Progenitor cell of endocrine pancreas (in vitro differentiated cells): ENCODE measurements at places on chromosomes 6 and 20.

DNA sequence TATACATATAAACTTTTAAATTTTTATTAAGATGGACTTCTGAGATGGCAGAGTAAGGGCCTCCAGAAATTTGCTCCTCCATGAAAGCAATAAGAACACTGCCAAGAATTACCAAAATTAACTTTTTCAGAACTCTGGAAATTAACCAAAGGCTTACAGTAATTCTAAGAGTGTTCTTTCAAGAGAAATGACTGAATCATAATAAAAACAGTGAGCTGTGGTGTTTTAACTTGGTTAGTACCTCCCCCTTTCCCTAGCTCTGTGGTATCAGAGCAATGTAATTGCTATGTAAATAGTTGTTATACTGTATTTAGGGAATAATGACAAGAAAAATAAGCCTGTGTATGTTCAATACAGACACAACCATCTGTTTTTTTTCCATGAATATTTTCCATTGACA, 19.0 kb downstream of the HECA start:
- no peak for DNase-seq

GRCh38 chr20:62734881-62735280, 26.2 kb downstream of the NTSR1 start:
- no peak for DNase-seq

GRCh38 chr20:59954718-59955117, 3.5 kb upstream of the CDH26 start:
- DNase-seq, result no peak

- DNase-seq, result no peak
Measured at GRCh38 chr6:138944412-138944811, 43.6 kb downstream of the REPS1 start.

- no peak for DNase-seq
Measured at GRCh38 chr20:62139636-62140035, 3.6 kb downstream of the PSMA7 start.

GRCh38 chr20:17771206-17772004, 71.6 kb downstream of the BANF2 start:
- DNase-seq, result no peak

GRCh38 chr6:151630991-151631655, 137.3 kb downstream of the CCDC170 start:
- no peak for DNase-seq

DNA sequence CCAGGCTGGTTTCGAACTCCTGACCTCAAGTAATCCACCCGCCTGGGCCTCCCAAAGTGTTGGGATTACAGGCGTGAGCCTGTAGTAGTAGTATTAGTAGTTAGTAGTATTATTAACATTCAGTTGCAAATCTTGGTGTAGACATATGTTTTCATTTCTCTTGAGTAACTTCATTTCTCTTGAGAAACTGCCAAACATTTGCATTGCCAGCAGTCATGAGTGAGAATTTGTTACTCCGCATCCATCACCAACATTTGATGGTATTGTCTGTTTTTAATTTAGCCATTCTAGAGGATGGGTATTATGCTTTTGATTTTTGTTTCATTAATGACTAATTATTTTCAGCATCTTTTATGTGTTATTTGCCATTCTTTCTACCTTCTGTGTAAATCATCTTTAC, 1.5 kb upstream of the ERVFRD-1 start:
- no peak for DNase-seq

GRCh38 chr6:82775361-82775760, 290.3 kb downstream of the UBE3D start:
- DNase-seq, result no peak

- no peak for DNase-seq
Measured at GRCh38 chr6:142500250-142500786, 198.5 kb downstream of the ADGRG6 start.

GRCh38 chr20:13799040-13799439, 14.2 kb downstream of the NDUFAF5 start:
- DNase-seq, result no peak

- peak; percentile 65 for DNase-seq
Measured at GRCh38 chr6:168319279-168320111, at the start of gene DACT2. Gene DACT2 (minus strand): TSS chr6:168319777. CDS start chr6:168319633, 144 bp downstream.

DNA sequence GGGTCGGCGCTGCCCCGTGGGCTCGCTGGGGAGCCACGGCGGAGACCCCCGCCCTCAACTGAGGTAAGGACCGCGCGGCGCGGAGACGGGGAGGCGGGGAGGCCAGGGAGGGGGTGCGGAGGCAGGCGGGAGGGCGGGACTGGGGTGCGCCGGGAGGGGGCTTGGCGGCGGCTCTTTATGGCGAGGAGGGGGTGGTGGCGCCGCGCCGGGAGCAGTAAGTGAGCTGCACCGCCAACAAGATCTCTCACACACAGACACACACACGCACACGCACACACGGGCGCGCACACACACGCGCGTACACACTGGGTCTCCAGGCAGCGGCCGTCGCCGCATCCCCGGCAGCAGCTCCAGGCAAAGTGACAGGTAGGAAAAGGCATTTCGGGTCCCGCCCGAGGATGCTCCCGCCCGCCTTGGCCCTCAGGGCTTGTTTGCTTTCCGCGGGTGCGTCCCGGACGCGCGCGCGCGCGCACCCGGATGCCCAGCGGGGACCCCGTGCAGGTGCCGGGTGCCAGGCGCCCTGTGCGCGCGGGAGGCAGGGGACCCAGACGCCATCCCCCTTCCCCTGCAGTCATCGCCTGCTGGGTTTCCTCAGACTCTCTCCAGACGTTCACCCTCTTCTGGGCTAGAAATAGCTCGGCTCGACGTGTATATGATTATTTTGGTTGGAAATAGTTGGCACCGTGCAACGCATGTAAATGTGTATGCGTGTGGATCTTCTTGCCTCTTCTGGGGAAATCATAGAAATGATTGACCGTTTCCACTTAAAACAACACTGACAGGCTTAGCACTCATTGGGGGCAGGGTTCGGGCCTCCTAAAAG, at the start of gene PLCB4:
Gene PLCB4 (plus strand): TSS at position 247 of the 823 bp plus-strand sequence. CDS start 238,728 bp downstream, outside the sequence.
- DNase-seq, result peak; percentile 47

DNA sequence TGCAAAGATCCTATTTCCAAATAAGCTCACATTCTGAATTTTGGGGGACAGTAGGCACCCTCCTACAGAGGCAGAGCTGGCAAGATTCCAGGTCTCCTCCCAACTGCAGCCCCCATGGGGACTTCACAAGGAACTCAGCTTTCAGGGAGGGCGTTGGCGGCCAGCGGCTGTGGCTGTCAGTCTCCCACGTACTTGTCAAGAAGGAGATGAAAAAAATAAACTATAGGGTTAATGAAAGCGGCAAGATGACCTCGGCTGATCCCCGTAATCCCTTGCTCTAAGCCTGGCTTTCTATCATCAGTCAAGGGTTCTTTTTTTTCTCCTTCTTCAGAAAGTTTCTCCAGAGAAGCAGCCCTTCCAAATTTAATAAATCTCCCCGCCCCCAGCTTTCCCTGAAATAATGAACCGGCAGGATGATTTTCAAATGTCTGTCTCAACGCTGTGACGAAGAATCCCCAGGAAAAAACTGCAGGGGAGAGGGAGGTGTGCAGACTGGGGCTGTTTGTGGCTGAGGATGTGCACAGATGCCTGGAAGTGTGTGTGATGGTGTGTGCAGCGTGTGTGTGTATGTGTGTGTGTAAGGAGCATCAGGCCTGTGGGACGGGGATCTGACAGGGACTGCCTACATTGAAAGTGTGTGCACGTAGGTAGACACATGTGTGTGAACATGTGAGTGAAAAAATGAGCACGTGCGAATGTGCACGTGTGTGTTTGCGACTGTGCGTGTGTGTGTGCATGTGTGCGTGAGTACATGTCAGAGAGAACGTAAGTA, 78.7 kb downstream of the SLC2A10 start:
- no peak for DNase-seq

- DNase-seq, result no peak
Measured at GRCh38 chr6:38796006-38796405, 80.9 kb downstream of the DNAH8 start.

DNA sequence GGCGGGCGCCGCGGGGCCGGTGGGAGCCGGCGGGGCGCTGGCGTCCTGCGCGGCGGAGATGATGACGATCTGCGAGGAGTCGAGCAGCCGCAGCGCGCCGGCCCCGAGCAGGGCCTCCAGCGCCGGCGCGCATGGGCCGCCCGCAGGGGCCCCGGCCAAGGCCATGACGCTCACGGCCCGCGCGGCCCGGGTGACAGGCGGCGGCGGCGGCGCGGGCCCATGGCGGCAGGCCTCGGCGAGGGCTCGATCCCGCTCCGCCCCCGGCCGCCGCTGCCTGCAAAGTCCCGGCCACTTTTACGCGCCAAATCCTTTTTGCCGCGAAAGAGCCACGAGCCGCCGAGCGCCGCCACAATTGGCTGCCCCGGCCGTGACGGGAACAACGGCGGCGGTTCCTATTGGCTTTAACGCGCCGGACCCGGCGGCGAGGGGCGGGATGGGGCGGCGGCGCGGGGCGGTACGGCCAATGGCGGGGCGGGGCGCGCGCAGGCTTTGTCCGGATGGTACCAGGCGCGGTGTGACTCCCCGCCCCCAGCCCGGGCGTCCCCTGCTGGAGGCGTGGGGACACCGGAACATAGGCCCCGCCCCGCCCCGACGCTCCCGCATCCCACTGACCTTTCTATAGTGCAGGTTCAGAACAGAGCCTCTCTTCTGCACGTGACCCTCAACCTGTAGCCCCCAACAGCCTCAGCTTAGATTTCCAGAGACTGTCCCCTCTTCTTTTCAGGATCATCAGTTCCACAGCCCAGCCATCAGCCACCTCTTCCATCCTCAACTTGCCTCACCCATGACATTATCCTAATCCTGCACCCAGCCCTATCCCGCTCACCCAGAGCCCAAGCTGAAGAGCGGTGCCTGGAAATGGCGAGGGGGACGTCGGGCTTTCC, at the start of gene E2F1:
Gene E2F1 (minus strand): TSS at position 286 of the 884 bp plus-strand sequence. CDS start 121 bp downstream, at position 165.
- peak; percentile 100 for DNase-seq

- DNase-seq, result no peak
Measured at GRCh38 chr6:67102743-67103142, 1395.7 kb upstream of the EYS start.

GRCh38 chr20:33229843-33230242, 6.0 kb upstream of the BPIFA1 start:
- DNase-seq, result no peak

DNA sequence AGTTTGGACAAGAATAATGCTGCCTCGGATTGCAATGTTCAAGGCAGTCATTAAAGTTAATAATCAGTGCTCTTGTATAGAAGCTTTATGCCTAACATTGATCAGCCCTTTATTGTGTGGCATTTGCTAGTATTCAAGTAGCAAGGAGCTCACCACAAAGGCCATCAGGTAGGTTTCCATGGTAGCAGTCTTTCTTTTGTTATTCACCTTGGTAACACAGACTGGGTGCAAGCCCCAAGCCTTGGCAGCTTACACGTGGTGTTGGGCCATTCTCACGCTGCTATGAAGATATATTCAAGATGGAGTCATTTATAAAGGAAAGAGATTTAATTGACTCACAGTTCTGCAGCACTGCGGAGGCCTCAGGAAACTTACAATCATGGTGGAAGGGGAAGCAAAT, 149.3 kb downstream of the ADAT2 start:
- DNase-seq, result no peak

DNA sequence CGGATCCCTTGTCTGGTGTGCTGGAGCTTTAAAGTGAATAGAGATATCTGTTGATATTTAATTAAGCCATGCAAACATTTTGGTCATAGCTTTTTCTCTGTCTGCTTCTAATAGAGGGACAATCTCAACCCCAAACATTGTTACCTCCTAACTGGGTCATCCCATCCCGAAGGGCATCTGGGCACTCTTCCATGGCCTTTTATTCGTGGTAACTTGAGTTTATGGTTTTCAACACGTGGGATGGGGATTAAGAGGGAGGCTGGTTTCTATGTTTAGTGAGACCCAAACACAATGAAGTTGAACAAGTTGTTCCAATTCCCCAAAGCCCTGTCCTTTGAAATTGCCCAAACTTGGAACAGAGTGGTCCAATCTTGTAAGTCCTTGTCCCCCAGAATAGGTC, 1.4 kb upstream of the ENPP5 start:
- DNase-seq, result no peak

GRCh38 chr20:47950124-47950912, 165.0 kb upstream of the SULF2 start:
- DNase-seq, result no peak

DNA sequence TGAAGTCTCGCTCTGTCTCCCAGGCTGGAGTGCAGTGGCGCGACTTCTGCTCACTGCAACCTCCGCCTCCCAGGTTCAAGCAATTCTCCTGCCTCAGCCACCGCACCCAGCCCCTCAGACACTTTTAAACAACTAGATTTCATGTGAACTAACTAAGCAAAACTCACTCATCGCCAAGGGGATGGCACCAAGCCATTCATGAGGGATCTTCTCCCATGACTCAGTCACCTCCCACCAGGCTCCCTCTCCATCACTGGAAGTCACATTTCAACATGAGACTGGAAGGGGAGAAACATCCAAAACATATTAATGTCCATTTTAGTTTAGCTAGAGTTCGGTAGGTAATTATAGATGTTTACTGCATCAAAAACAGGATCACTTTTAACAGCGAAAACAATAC, 95.9 kb upstream of the PRL start:
- no peak for DNase-seq

DNA sequence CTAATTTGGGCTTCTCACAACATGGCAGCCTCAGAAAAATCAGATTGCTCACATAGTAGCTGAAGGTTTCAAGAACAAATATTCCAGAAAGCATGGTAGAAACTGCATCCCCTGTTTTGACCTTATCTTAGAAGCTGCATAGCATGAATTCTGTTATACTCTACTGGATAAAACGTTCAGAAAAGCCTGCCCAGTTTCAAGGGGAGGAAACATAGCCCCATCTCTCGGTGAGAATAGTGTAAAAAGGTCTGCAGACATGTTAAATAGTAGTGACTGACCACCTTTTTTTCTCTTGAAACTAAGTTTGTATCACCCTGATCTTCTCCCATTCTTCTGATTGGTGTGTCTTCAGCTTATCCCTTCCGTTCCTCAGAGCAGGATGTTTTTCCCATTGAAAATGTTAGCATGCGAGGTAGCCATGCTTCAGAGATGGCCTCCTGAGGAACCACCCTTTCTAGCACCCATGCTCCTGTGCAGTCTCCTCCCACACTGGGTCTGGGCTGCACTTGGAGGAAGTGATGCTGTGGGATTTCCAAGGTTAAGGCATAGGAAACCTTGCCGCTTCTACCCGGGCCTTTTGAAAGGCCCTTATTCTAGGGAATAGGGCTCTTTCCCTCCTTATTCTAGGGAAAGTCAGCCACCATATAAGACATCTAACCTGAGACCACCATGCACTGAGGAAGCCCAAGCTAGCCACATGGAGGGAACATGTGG, 50.1 kb downstream of the MARCKS start:
- DNase-seq, result no peak

DNA sequence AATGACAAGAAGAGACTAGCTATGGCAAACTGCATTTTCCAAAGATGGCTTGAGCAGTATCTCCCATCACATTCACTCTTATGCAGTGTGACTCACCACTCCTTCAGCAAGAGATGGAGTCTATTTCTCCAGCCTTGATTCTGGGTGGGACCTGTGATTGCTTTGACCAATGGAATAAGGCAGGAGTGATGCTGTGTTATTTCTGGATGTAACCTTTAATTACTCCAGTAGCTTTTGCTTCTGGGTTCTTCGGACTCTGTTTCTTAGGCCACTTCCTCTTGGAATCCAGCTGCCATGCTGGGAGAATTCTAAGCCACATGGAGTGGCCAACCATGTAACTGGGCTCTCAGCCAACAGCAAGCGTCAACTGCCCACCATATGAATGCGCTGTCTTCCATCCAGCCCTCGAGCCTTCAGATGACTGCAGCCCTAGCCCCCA, 50.7 kb downstream of the TGM2 start:
- no peak for DNase-seq
